ENCODE measurements at places on chromosomes 2 and 18.

DNA sequence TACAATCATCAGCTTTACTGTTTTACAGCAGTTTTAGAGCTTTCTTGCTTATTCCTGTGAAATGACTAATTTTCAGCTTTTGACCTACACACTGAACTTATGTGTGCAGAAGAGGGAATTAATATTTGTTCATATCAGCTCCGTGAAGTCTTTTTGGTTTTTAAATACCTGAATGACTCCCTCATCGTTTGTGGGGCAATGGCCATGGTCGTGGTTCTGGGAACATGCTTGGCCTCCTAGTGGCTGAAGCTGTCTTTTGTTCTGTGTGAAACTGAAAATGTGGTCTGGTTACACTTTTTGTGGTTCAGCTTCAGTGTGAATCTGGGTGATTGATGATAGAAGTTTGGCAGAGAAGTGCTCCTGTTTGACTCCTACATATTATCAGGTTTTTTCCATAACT, 408.1 kb downstream of the THSD7B start:
- DNase-seq, result no peak

GRCh38 chr18:58496937-58497336, 132.0 kb downstream of the ALPK2 start:
- DNase-seq, result no peak

DNA sequence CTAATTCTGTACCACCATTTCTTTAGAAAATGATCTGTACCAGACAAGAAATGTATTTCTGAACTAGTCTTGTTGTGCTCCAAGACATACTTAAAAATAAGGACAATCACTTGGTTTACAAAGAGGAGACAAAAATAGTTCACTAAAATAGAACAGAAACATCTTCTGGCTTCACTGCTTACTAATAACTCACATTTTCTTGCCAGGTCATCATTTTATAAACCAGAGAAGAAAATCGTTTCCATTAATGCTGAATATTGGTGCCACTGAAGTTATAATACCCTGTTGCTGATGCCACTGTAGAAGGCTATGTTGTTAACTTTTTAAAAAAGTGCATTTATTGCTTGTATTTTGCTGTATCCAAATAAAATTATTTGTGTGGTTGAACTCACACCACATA, 94.8 kb upstream of the ZNF236 start:
- DNase-seq, result no peak

GRCh38 chr2:139259422-139260051, 479.3 kb upstream of the NXPH2 start:
- DNase-seq, result no peak

GRCh38 chr18:14767474-14767873, 19.5 kb downstream of the ANKRD30B start:
- no peak for DNase-seq

DNA sequence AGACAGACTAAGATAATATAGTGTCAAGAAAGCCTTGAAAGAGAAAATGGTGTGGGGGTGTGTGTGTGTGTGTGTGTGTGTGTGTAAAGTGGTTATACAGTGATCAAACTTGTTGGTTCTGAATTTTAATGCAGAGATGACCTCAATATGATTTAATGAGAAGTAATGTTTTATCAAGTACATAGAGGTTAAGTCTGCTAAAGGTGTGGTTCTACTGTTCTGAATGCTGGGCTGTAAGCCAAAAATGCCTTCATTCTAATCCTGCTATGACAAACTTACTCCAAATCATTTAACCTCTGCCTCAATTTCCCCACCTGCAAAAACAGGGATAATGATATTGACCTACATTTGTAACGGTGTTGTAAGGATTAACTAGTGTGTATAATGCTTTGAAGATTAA, 87.9 kb downstream of the WDPCP start:
- no peak for DNase-seq

- no peak for DNase-seq
Measured at GRCh38 chr2:175844169-175844568, 157.9 kb downstream of the LNPK start.

GRCh38 chr2:158716121-158716791, 78.9 kb upstream of the DAPL1 start:
- no peak for DNase-seq

DNA sequence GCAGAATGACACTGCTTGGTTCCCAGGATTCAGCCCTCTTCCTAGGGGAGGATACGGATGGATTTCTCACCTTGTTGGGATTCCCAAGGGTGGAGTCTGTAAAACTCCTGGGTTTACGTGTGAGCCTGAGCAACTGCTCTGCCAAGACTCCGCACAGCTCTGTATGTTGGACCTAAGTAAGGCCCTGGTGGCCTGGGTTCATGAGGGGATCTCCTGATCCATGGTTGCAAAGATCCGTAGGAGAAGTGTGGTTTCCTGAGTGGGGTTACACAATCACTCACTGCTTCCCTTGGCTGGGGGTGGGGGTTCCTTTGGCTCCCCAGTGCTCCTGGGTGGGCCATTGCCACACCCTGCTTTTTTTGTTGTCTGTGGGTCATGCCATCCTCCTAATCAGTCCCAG, 37.7 kb downstream of the ANKRD12 start:
- DNase-seq, result no peak

DNA sequence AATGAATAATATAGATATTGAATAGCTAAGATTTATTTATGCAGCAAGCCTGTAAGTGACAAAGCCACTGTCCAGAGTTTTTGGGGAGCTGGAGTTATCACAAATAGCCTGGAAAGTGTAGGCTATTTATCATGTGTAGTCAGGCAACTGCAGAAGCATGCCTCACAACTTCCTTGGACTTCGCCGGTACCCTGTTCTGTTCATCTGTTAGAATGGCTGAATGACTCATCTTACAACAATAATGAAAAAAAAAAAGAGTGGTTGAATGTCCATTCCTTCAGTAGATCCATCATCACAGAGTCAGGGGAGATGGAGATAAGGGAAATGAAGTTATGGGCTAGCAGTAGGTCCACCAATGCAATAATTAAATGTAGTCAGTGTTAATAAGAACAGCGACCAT, 24.0 kb upstream of the ATP5MC3 start:
- no peak for DNase-seq

DNA sequence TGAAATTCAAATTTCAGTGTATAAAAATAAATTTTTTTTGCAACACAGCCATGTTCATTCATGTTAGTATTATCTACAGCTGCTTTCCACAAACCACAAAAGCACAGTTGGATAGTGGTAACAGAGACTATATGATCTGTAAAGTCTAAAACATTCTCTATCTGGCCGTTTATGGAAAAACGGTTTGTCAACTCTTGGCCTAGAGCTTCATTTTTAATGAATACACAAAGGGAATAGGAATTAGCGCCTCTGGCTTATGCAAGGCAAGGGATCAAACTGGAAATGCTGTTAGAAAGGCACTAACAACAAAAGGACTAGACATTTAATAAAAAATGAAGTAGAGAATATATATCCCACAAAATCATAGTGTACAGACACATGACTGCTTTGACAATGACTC, 211.9 kb downstream of the EXOC6B start:
- no peak for DNase-seq

- no peak for DNase-seq
Measured at GRCh38 chr2:112803691-112804521, 19.6 kb upstream of the IL1A start.

- no peak for DNase-seq
Measured at GRCh38 chr2:238096311-238097011, 3.7 kb upstream of the ESPNL start.

DNA sequence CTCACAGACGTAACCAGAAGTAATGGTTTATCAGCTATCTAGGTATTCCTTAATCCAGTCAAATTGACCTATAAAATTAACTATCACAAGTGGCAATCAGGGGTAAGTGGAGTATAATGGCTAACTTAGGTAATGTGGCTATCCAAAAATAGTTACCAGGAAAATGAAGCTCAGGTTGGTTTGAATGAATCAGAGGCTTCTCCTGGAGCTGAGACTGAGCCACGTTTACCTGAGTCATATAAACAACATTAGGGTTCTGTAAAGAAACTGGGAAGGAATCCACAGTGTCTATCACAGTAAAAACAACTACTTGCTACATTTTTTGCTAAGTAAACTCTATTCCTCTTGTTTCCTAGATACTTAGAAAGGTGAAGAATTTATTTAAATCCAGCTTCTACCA, 236.0 kb upstream of the SPHKAP start:
- no peak for DNase-seq

- peak; percentile 75 for DNase-seq
Measured at GRCh38 chr2:108621087-108621559, 86.9 kb downstream of the LIMS1 start.

- DNase-seq, result no peak
Measured at GRCh38 chr2:241584436-241584835, 25.9 kb downstream of the BOK start.

DNA sequence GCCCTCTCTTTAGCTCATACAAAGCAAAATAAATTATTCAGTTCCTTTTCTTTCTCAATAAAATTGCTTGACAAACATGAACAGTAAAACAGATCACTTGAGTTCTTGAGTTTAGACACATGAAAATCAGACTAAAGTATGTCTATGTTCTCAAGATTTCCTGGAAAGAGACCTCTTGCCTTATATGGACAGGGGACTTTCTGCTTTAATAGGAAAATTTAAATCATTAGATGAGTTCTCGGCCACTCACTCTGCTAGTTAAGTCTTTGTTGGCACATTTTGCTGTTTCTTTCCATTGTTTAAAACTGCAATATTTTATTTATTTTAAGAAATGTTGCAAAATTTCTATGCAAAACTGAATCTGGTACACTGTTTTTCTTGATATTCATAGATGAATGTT, 207.8 kb downstream of the RND3 start:
- DNase-seq, result no peak

GRCh38 chr2:2046497-2046896, 284.6 kb downstream of the MYT1L start:
- DNase-seq, result no peak

GRCh38 chr18:7601246-7601615, 34.1 kb downstream of the PTPRM start:
- no peak for DNase-seq

DNA sequence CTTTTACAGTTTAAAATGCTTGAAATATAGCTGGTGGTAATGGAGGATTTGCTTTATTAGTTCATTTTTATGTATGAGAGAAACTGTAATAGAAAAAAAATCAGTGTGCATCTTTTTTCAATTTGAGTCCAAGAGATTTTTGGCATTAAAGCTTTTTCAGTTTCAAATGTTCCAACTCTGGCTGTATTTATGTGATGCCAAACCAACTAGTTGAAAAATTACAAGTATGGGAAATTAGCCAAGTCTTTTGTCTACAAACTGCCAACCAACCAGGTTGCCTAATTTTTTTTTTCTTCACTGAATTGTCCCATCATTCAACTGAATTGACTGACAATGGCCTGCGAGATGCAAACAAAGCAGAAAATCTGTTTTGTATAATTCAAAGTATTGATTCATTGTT, 95.7 kb downstream of the ICOS start:
- DNase-seq, result no peak

- no peak for DNase-seq
Measured at GRCh38 chr2:58378152-58378551, 137.0 kb upstream of the FANCL start.

DNA sequence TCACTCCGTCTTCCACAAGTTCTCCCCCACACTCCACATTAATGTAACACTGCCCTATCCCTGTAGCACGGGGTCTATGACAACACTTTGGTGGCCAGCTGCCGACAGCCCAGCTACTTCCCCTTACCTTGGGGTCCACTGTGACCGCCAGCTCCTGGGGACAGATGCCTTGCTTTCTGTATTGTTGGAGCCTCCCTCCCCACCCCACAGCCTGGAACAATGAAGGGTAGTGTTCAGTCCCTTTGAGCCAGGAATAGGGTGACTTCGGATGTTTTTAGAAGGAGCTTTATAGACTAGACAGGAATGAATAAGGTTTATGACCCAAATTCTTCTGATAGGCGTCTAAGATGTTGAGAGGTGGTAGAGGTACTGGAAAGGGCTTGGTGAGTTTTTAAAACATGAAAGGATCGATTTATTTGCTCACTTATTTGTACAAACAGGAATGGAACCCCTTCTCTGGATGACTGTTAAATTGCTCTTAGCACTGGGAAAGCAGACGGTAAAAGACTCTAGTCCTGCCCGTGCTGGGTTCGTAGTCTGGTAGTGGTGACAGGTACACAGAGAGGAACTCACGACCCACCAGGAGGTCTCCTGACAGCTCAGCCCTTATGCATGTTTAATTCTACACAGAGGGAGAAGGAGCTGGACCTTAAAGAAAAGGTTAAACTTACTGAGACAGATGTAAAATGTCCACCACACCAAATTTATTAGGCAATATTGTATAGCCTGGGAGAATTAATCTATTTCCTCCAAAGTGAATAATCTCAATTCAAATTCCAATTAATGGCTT, 90.9 kb downstream of the MYCN start:
- no peak for DNase-seq

GRCh38 chr18:25827961-25828561, 262.4 kb downstream of the SS18 start:
- DNase-seq, result no peak

DNA sequence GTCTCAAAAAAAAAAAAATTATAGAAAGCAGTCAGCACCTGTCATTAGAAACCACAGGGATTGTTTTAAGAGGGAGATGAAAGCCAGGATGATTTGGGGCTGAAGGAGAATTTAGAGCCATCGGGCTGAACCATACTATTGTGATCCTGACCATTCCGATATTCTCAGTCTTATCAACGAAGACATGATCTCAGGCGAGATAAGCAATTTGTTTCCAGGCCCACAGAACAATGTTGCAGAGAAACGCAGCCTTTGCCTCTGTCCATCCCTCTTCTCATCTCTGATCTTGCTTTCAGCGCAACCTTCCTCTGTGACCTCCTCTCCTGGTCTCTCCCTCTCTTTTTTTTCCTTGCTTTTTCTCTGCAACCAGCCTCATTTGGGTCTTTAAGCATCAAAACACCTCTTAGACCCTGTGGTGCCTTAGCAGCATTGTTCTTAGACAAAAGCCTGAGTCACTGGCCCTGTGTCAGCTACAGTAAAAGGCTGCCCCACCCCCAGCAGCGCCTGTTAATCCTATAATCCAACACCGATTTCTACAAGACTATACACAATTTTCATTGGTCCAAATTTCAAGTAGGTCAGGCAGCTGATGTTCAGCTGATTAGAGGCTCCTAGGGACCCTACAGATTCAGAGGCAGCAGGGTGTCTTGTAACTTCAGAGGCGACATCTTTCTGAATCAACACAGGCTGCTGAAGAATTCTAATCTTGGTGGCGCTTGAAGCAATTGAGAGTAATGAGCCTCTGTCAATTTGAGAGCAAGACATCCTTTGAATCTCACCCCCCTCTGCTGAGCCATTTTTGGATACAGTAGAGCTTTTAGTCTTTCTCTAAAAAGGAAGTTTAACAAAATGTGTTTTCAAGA, 206.0 kb downstream of the NCK2 start:
- DNase-seq, result no peak

GRCh38 chr2:113705982-113706523, 50.4 kb downstream of the SLC35F5 start:
- DNase-seq, result no peak

- DNase-seq, result no peak
Measured at GRCh38 chr2:142065700-142066099, 65.1 kb downstream of the LRP1B start.

DNA sequence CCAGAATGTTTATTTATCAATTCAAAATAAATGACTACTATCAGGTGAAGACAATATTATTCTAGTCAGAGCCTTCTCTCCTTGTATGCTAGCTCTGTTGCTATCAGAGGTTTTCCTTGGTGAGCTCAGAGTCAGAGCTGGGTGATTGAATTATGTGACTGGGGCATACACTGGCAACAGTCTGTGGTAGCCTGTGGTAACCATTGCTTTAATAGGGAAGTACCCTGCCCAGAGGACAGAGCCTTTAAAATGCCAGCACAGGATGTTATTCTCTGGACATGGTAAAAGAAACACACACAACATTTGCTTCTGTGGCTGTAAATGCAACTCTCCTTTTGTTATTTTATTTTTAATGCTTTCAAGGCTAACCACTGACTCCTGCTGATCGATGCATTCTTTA, 124.7 kb downstream of the PPP1R1C start:
- DNase-seq, result no peak

- DNase-seq, result no peak
Measured at GRCh38 chr2:48589170-48589767, 28.4 kb upstream of the GTF2A1L start.

All from activated T-cell treated with anti-CD3 and anti-CD28 coated beads, Interleukin-2, amount 50 U/mL, for 1 hour (primary cell).